ENCODE measurements at places on chromosomes 7 and 10.

DNA sequence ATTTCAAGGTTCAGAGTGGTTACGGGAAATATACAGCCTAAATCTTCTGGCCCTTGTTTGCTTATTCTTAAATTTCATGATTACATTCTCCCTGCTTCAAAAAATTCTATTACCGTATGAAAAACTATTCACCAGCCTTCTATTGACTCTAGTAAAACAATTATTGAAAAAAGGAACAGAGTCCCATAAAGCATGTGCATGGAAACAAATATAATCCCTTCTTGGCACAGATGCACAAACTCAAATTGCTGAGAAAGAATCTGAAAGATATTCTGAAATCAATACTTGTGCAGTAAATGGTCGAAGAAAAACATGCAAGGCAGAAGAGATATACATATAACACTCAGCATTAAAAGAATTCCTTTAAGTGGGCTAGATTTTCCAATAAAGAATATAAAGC lies 83.6 kb downstream of the LRRN3 start:
- DNase-seq = no peak

GRCh38 chr10:61257956-61258496 lies 195.2 kb downstream of the TMEM26 start:
- DNase-seq = no peak

DNA sequence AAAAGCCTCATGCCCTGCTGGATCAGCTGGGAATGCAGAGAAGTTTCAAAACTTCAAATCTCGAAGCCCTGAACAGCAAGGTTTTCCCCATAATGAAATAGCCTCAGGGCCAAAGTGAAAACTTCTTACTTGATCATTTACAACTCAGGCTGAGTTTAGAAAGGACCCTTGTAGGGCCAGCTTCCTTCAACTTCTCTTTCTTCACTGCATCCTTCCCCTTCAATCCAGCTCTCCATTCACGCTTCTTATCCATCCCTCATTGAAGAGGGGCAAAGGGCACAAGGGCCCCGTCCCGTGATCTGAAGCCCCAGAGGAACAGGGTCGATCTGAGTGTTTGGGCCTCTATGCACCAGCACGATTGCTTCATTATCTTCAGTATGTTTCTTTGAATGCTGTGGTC lies 392.2 kb upstream of the CELF2 start:
- DNase-seq = no peak

- DNase-seq = peak; percentile 83
Observed at GRCh38 chr7:105015390-105015965, 1.5 kb downstream of the KMT2E start.

DNA sequence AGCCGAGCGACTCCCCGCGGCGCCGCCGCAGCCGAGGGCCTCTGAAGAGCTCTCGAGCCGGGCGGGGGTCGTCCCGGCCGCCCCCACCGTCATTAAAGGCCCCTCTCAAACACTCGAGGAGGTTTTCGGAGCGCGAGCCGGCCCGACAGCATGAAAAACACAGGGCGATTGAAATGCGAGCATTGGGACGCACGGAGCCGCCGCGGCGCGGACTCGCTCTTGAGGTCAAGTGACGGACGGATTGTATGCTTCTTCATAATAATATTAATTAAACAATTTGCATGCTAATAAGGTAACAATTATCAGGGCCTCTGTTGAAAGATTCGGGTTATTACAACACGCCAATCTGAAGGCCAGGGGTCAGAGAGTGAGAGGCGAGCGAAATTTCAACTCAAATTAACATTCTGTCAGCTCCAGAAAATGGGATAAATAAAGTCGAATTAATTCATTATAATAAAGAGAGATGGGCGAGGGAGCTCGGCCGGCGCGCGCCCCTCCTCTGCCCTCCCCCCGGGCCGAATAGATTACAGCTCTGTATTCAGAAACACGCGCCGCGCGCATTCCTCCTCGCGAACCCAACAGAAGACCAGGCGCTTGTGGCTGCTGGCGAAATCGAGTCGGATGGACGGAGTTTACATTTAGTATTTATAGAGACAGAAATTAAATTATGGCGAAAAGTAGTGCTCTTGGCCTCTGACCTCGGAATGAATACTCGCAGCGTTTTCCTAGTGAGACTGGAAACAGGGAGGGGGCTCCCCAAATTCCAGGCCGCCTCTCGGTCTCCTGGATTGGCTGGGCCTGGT lies 2.1 kb upstream of the UNCX start:
- DNase-seq = no peak

DNA sequence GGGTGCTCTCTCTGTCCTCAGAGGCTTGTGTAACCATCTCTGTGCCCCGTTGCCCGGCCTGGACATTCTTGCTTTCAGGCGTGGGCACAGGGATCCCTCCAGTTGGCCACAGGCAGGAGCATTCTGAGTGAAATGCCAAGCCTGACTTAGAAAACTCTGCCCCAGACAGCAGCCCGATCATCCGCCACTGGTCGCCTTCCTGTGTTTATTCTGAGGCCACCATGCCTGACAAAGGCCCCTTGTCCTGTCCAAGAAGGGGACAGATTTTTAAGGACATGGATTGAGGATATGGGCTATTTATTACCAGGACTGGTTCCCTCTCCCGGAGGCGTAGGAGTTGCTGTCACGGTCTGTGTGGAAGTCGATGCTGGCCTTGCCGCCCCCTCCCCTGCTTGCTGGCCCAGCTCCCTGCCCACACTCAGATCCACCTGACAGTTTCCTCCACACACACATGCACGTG lies 54.3 kb downstream of the SPOCK2 start:
- no peak for DNase-seq
